Caco-2 (cell line): ENCODE measurements at places on chromosomes 5 and 9. TPM values are rescaled to one million over a fixed set of nuclear protein-coding genes. Genes with fewer than 3 reads are reported as not detected.

The OTULINL gene
- total RNA-seq: 16.3 and 18.3 TPM in 2 replicates

The OBP2B gene
- total RNA-seq: not detected in 2 replicates

The PRDM9 gene
- total RNA-seq: not detected in 2 replicates

The SLC4A9 gene
- 0.11 and 0.35 TPM in 2 replicates for total RNA-seq

- H3K27me3 ChIP-seq: no peaks in the 10 kb centered on the region
- DNase-seq: no peak
- H3K27ac ChIP-seq: no peak overlapping the region
These were observed 47.1 kb upstream of the DMRT1 start for GRCh38 chr9:794386-794785.

GRCh38 chr9:72464857-72465592 is 56.4 kb upstream of the TMC1 start:
- no peak for DNase-seq
- H3K27me3 ChIP-seq: no peaks in the 10 kb centered on the region
- no peak overlapping the region for H3K27ac ChIP-seq
- H3K4me1 ChIP-seq: peaks cover 15% of the 10 kb centered on the region
